ENCODE measurements at places on chromosomes 1 and 21.

DNA sequence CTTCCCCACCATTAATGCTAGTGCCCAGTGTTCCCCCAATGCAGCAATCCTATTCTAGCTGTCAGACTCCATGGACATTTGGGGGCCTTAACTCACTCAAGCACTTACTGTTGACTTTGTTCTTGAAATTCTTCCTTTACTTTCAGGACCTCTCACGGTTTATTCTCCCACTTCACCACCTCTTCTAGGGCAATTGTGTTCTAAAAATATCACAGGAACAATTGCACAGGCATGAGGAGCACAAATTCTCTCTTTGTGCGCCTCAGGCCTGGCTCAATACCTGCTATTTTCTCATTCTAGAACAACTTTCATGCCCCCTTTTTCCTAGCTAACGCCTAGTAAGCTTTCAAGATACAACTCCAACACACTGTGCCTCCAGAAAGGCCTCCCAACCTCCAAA lies 7.3 kb downstream of the MAB21L3 start:
- DNase-seq = no peak

- no peak for DNase-seq
These were observed 332.9 kb downstream of the SRGAP2C start for GRCh38 chr1:121517586-121518230.

DNA sequence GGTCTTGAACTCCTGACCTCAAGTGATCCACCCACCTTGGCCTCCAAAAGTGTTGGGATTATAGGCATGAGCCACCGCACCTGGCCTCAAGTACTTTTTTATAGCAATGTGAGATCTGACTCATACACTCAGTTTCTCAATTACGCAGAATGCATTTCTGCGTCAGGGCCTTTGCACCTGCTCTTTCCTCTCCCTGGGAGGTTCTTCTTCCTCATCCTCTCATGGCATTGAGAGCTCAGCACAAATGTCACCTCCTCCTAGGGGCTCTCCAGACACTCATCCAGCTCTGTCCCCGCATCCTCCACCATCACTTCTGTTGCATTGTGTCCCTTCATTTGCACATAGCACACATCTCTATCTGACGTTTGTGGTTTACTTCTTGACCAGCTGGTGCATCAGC lies 418.8 kb downstream of the PTPRU start:
- DNase-seq = no peak

DNA sequence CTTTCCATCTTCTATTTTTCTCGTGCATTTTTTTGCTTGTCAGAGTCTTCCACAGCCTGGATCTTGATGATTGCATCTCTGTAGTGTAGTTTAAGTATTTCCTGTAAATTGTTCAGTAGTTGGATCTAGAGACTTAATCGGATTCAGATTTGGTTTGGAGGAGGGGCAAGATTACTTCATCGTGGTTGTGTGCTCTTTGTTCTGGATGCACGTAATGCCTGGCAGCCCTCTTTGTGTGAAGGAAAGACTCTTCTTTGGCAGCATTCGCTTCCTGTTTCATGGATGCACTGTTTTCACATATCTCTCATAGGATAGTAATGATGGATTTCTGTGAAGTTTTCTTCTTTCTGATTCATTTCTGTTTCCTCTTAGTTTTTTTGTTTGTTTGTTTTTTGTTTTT lies 14.2 kb downstream of the SEMA4A start:
- DNase-seq = no peak

- DNase-seq = no peak
These were observed 52.4 kb downstream of the IER5 start for GRCh38 chr1:181140891-181141290.

- no peak for DNase-seq
These were observed at the start of gene LYST for GRCh38 chr1:235866205-235866912. TSS of gene LYST (minus strand) at chr1:235866906. CDS start at chr1:235830417, 36,489 bp downstream.

GRCh38 chr1:181033799-181034451 lies at the start of gene MR1:
TSS of gene MR1 (plus strand) at chr1:181033983. CDS start at chr1:181034008, 25 bp downstream.
- peak; percentile 62 for DNase-seq

- DNase-seq = no peak
These were observed 6.4 kb downstream of the IL24 start for GRCh38 chr1:206903687-206904086.

GRCh38 chr1:89356658-89357400 lies 7.0 kb upstream of the GBP6 start:
- DNase-seq = no peak

GRCh38 chr1:9822490-9822889 lies 1.3 kb downstream of the CLSTN1 start:
- no peak for DNase-seq

- no peak for DNase-seq
These were observed 80.7 kb upstream of the TNR start for GRCh38 chr1:175824079-175824478.

DNA sequence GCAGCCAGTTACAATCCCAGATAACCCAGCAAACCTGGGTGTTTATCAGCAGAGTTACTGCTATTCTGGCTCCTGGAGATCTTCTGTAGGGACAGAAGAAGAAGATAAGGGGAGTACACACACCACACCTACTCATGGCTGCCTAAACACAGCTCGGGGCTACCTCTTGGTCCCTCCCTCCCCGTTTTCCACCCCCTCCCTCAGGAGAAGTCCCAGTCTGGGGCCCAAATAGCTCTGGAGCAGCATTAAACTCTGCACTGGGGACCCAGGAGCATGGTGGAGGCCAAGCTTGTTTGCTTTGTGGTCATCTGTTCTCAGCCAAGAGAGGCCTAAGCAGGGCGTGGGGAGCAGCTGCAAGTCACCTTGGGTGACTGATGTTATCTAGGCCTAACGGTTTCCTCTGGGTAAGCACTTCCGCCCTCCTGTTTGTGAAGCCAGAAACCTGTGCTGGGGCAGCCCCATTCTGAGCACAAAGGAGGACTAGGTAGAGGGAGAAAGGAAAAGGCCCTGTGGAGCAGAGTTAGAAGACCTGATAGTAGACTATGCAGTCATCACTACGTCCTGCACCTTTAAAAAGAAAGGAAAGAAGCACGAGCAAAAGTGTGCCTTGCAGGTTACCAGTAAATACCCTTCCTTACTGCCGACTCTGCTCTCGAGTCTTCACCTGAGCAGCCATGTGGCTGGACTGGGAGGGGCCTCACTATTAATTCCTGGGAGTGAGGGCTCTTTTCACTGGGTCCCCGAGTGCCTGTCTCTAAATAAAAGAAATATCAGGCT lies 2.0 kb upstream of the RCSD1 start:
- no peak for DNase-seq

- no peak for DNase-seq
These were observed 759 bp downstream of the SMYD3 start for GRCh38 chr1:246506367-246506673.

DNA sequence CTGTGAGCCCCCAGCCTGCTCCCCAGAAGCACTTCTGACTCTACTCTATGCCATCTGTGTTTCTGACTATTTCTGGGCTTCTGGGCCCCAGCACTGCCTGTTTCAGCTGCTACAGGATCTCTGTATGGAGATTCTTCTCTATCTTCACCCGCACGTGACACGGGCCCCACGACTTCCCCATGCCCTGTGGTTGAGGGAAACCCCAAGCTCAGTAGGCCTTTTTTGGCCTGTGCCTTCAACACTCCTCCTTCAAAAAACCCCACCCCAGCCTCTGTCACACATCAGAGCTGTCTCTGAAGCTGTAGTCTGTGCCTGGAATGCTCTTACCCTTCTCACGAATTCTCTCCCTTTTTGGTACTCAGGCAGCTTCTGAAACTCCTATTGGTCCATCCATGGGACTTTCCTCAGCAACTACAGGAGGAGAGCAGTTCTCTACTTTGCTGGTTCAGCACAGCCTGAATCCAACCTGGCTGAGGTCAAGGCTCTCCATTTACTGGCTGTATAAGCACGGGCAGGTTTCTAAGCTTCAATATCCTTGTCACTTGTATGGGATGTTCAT lies 2.0 kb upstream of the NID1 start:
- no peak for DNase-seq

DNA sequence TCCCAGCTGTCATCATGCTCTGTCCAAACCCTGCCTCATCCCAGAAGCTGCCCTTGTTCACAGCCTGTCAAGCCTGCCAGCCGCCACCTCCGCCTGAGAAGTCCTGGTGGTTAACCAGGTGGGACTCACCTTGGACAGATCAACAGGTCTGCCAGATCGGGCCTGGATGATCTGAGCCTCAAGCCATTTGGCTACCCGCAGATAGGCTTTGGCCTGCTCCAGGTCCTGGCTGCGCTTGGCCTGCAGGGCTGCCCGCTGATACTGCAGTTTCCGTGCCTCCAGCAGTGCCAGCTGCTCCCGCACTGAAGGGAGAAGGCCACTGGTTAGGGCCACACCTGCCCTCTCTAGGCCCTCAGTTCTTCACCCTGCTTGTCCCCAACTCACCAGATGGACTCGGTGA lies 8.6 kb downstream of the CC2D1B start:
- DNase-seq = no peak

Data from NCI-H2081 treated with DMSO at 0.1 percent for 48 hours (cell line).